ENCODE measurements at places on chromosomes 1 and 21.

GRCh38 chr1:147723691-147724323, 36.6 kb downstream of the GJA5 start:
- DNase-seq: peak; percentile 44

DNA sequence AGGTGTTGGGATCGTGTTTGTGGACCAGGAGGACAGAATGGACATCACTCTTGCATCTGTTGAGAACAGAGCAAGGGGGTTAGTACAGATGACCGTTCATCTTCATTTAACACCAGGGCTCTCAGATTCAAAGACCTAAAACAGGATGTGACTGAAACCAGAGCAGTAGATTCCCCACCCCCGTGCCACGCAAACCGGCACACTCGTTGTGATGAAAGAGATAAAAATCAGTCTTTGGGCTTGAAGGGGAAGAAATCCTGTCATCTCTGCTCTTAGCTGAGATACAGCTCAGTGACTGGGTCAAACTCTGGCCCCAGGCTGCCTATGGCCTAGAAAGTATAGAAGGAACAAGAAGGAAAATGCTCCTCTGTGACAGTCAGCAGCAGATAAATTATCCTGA, 146.2 kb upstream of the KRTAP19-8 start:
- no peak for DNase-seq

- no peak for DNase-seq
Measured at GRCh38 chr1:80113168-80114038, 1106.9 kb upstream of the ADGRL4 start.

DNA sequence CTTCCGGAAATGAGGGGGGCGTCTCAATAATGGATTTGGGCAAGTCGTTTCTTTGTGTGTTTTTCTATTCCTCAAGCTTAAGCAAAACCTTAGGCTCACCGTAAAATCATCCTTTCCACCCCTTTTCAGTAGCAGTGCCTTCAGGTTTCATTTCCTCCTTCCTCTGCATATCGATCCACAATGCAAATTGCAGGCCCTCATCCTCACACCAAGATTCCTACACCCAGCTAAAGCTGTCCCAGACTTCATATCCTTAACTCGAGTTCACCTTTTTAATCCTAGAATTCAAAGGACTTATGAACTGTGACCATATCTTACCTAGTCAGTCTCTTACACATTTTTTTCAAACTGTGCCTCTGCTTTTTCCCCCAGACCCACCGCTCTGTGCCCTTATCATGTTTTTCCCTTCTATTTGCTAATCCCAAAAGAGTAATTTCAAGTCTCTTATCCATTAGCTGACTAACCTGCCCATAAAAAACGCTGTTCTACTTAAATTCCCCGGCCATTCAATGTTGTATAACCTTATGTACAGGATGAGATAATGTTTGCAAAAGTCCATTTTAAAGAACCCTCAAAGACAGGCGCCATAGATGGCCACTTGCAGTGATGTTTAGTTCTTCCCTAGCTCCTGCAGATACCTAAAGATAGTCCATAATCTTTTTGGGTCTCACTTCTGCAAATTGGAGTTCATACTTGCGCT, 1.5 kb downstream of the AKIRIN1 start:
- no peak for DNase-seq

GRCh38 chr1:94621395-94621794, 79.8 kb upstream of the F3 start:
- DNase-seq: peak; percentile 30

DNA sequence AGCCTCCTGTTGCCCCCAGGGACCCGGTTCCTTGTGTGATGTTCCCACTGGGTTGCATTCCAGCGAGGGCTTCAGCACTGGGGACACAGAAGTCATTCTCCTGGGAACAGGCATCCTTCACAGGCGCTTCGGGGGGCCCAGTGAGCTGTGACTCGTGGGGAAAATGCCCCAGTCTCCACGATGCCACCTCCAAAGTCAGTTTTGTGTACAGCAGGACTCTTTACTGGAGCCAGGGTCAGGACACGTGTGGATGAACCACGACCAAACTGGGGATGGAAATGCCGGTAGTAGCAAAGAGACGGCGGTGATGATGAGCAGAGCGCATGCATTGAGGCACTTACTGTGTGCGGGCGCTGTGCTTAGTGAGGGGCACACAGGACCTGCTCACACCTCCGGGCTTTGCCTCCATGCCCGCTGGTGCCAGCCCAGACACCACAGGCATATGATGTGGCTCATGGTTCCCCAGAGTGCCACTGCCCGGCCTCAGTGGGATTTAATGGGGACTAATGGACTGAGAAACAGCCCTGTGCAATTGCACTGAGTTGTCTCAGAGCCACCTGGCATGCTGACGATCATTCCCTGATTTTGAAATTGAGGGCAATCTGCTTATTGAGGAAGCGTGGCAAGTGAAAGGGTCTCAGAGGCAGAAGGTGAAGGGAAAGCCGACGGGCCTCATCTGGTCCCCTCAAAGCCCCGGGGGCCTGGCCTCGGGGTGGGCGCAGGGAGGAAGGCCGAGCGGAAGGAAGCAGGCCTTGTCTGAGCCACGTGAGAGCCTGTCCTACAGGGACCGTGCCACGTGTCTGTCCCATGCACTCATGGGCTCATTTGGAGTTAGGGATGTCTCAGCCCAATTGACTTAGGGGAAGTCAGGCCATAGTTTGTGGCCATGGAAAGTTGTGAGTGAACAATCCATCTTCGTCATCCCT, 91.4 kb downstream of the PDE9A start:
- no peak for DNase-seq

- no peak for DNase-seq
Measured at GRCh38 chr1:240031009-240031408, 60.7 kb upstream of the FMN2 start.

GRCh38 chr1:9346566-9346965, 53.9 kb downstream of the SPSB1 start:
- peak; percentile 30 for DNase-seq

DNA sequence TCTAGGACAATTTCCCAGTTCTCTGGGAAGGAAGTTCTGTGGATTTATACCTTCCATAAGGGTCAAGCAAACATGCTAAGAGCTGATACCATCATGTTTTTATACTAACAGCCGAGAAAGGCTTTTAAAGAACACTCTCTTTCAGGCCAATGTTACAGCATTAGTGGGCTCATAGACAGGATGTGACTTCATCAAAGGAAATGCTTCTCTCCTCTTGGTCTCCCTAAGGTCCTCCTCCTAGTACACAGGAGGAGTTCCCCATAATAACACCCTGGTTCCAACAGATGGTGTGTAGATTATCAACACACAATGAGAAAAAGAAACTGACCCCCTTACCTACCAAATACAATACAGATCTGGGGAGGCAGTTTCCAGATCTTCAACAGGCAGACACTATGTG, 26.7 kb upstream of the GLIS1 start:
- DNase-seq: no peak

GRCh38 chr1:242212401-242212800, 213.5 kb upstream of the MAP1LC3C start:
- DNase-seq: peak; percentile 16

- DNase-seq: peak; percentile 16
Measured at GRCh38 chr1:225655509-225656258, 2.8 kb upstream of the ENAH start.

DNA sequence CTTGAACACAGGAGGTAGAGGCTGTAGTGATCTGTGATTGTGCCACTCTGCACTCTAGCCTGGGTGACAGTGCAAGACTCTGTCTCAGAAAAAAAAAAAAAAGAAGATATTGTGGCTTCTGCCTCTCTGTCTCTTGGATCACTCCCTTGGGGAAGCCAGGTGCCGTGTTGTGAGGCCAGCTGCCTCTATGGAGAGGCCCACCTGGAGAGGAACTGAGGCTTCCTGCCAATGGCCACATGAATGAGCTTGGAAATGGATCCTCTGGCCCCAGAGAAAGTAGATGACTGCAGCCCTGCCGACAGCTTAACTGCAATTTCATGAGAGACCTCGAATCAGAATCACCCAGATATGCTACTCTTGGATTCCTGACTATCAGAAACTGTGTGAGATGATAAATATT, 19.7 kb upstream of the AK2 start:
- DNase-seq: peak; percentile 75

DNA sequence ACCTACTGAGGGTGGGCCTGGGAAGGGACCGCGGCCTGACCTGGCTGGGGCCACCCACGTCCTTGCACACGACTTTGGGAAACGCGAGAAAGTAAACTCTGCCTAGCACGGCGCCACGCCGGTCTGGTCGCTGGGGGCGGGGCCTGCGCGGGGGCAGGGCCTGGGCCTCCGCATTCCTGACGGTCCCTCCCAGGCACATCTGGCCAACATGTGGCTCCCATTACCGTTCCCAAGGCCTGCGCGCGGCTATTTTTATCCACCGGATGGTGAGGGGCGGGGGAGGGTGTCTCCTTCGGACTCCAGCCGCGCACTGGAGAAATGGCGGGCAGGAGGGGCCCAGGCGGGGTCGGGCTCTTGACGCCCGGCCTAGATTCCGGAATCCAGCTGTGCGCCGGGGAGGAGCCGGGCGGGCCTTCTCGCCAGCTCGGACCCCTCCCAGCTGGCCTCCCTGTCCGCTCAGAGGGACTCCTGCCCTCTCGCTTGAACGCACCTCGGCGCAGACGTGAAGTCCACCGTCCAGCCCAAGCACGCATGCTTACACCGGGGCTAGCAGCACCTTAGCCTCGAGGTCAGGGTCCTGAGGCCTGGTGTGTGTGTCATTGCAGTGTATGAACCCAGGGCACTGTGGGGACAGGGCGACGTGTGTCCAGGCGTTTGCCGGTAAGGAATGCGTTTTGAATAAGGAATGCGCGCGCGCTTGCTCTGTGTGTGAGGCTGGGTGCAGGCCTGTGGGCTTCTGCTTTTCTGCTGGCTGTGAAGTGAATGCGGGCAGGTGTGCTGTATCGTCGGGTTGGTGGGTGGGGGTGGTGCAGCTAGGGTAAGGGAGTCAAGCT, 2.1 kb downstream of the EVA1B start:
- no peak for DNase-seq

GRCh38 chr1:242824435-242824834, 299.9 kb upstream of the PLD5 start:
- no peak for DNase-seq

DNA sequence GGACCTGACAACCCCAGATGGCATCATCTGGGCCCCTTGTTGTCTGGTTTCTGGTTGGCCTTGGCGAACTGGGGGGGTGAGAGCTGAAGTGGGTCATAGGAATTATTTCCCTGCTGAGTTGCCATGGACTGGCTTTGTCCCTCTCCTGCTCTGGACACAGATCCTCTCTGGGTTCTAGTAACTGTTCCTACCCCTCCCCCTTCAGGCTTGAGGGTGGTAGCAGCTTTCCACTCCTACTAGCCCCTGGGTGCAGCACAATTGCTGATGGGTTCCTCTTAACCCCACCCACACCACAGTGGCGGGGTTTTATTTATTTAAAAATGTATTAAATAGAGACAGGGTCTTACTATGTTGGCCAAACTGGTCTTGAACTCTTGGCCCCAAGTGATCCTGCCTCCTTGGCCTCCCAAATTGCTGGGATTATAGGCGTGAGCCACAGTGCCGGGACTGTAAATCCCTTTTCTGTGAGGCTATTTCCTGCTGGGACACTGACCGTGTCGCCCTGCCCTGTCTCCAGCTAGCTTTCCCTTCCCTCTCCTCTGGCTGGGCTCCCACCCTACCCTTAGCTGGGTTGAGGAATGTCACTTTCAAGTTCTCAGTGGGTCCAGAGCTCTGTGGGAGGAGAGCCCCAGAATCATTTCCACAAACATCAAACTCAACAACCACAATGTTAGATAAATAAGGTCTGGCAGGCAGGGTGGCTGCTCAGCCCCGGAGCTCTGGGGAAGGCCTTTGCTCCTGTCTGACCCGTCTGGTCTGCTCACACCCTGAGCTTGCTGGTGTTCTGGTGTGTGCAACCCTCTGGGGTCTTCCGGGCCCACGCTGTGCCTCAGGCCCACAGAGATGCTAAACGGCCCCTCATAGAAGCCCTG, 112.7 kb upstream of the WNT4 start:
- DNase-seq: no peak

GRCh38 chr1:61620536-61620935, 104.4 kb downstream of the TM2D1 start:
- DNase-seq: no peak

Measured in NCI-H345 (cell line).